ENCODE measurements at places on chromosomes 3 and 15. TPM values are rescaled to one million over a fixed set of nuclear protein-coding genes. Genes with fewer than 3 reads are reported as not detected.

TIMP4 gene
- 0.07 TPM for total RNA-seq

FAN1 gene
- total RNA-seq = 11.7 TPM

AP3B2 gene
- not detected for total RNA-seq

TUSC7 gene
- not detected for total RNA-seq

KLHL40 gene
- not detected for total RNA-seq

CPEB1 gene
- total RNA-seq = not detected

ZNF662 gene
- total RNA-seq = 1.4 TPM

SLC28A2 gene
- total RNA-seq = not detected

PHLDB2 gene
- total RNA-seq = 87.3 TPM

RETNLB gene
- total RNA-seq = not detected

ITIH1 gene
- total RNA-seq = not detected
